ENCODE measurements at places on chromosomes 13 and 19.

DNA sequence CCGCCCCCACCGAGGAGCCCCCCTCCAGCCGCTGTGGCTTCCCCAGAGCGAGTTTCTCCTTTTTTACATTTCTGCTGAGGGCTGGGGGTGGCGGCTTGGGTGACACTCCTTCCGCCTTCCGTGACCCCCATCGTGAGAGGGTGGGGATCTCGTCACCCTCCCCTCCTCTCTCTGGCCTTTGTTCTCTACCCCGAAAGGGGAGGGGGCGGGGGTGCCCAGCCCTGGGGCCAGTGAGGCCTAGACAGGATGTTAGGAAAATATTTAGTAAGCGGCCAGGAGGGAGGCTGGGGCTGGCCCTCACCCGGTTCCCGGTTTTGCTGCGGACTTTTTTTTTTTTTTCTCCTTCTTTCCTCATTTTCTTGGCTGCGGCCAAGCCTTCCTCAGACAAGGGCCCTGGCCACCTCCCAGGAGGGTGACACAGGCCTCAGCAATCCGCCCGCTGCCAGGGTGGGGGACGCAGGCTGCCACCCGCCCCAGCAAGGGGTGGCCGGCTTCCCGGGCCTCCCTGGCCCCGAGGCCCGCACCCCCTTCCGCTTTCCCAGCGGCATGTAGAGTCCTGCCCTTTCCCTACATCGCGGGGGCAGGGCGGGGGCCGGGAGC, 3.9 kb downstream of the MIDN start:
- H3K4me3 ChIP-seq: peak overlapping the region; percentile 85
- peak; percentile 98 for DNase-seq
- peaks cover 36% of the 10 kb centered on the region for H3K36me3 ChIP-seq
- peak overlapping the region; percentile 98 for H3K27ac ChIP-seq

GRCh38 chr13:27997904-27998522, 9.5 kb upstream of the URAD start:
- H3K36me3 ChIP-seq: no peaks in the 10 kb centered on the region
- DNase-seq: peak; percentile 71
- H3K27ac ChIP-seq: no peak overlapping the region
- no peak overlapping the region for H3K4me3 ChIP-seq

- no peaks in the 10 kb centered on the region for H3K36me3 ChIP-seq
- peak; percentile 16 for DNase-seq
- H3K4me1 ChIP-seq: peaks cover 17% of the 10 kb centered on the region
- H3K27me3 ChIP-seq: no peaks in the 10 kb centered on the region
- no peak overlapping the region for H3K4me3 ChIP-seq
Observed at GRCh38 chr13:41178040-41178439, 16.3 kb downstream of the KBTBD7 start.

DNA sequence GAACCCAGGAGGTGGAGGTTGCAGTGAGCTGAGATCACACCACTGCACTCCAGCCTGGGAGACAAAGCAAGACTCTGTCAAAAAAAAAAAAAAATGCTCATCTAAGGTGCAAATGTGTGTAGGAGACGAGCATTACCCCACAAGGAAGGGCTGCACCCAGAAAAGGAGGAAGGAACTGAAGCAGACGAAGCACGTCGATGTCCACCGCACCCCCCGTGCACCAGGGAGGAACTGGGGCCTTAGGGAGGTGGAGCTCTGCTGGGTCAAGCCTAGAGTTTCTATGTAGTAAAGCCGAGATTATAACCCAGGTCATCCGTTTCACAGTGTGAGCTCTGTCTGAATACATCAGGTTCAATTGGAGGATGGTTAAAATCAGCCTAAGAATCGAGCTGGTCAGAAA, 1.1 kb downstream of the VSTM1 start:
- H3K4me1 ChIP-seq: no peaks in the 10 kb centered on the region
- no peak for DNase-seq
- no peak overlapping the region for H3K4me3 ChIP-seq
- no peaks in the 10 kb centered on the region for H3K36me3 ChIP-seq

- no peak overlapping the region for H3K4me3 ChIP-seq
- H3K4me1 ChIP-seq: peaks cover 14% of the 10 kb centered on the region
- H3K36me3 ChIP-seq: no peaks in the 10 kb centered on the region
Observed at GRCh38 chr13:44955406-44955805, 33.9 kb downstream of the NUFIP1 start.

- H3K27ac ChIP-seq: no peak overlapping the region
- H3K4me1 ChIP-seq: no peaks in the 10 kb centered on the region
- H3K4me3 ChIP-seq: no peak overlapping the region
- H3K27me3 ChIP-seq: no peaks in the 10 kb centered on the region
- H3K36me3 ChIP-seq: no peaks in the 10 kb centered on the region
- DNase-seq: no peak
Observed at GRCh38 chr13:72462726-72463125, 264.7 kb downstream of the MZT1 start.

- H3K36me3 ChIP-seq: peaks cover 11% of the 10 kb centered on the region
- H3K4me3 ChIP-seq: peak overlapping the region; percentile 87
- DNase-seq: peak; percentile 67
- no peaks in the 10 kb centered on the region for H3K27me3 ChIP-seq
- peaks cover 40% of the 10 kb centered on the region for H3K4me1 ChIP-seq
- peak overlapping the region; percentile 96 for H3K27ac ChIP-seq
Observed at GRCh38 chr19:39405958-39406655, 540 bp upstream of the ZFP36 start.
